Suprapubic skin (tissue), 4 donors: ENCODE measurements at places on chromosomes 5 and 9. TPM values are rescaled to one million over a fixed set of nuclear protein-coding genes. Genes with fewer than 3 reads are reported as not detected.

Gene DNAJB5
- total RNA-seq: 0.98 TPM

Gene PCDHGB4
- total RNA-seq: 4.1 TPM

Gene AQP7
- 8.2 TPM for total RNA-seq

Gene GABBR2
- not detected for total RNA-seq

Gene JAKMIP2
- not detected for total RNA-seq

Gene CAMK4
- total RNA-seq: 0.21 TPM

Gene TNFSF8
- 1.6 TPM for total RNA-seq

Gene FGFR4
- total RNA-seq: 1.8 TPM

Gene KCTD16
- not detected for total RNA-seq

Gene CTXN3
- total RNA-seq: not detected

Gene CDH9
- total RNA-seq: not detected

Gene GDA
- total RNA-seq: 2.1 TPM

Gene DMRT3
- total RNA-seq: not detected

Gene CLIC3
- total RNA-seq: 139 TPM

Gene MBLAC2
- total RNA-seq: 9.7 TPM

Gene MYOZ3
- 0.30 TPM for total RNA-seq

Gene TAF11L5
- not detected for total RNA-seq

Gene DNM1
- 18.9 TPM for total RNA-seq

Gene EXD3
- 7.3 TPM for total RNA-seq

Gene SLC22A5
- 23.2 TPM for total RNA-seq

Gene SLC46A2
- total RNA-seq: 64.2 TPM

Gene GNAQ
- total RNA-seq: 16.5 TPM

Gene WNT8A
- not detected for total RNA-seq

Gene PCDHA9
- 0.34 TPM for total RNA-seq

Gene SPATA31A3
- not detected for total RNA-seq

Gene ZDHHC11
- total RNA-seq: 9.2 TPM

Gene IFNA21
- total RNA-seq: not detected

Gene PTPRD
- total RNA-seq: 3.3 TPM

Gene BAAT
- 2.3 TPM for total RNA-seq

Gene HTR1A
- not detected for total RNA-seq

Gene AMBP
- not detected for total RNA-seq

Gene LECT2
- not detected for total RNA-seq

Gene CCL19
- total RNA-seq: 1.3 TPM

Gene PDE6A
- 2.9 TPM for total RNA-seq

Gene ZNF883
- 0.97 TPM for total RNA-seq

Gene PDGFRB
- total RNA-seq: 51.4 TPM
